ENCODE measurements at places on chromosomes 2 and 18.

DNA sequence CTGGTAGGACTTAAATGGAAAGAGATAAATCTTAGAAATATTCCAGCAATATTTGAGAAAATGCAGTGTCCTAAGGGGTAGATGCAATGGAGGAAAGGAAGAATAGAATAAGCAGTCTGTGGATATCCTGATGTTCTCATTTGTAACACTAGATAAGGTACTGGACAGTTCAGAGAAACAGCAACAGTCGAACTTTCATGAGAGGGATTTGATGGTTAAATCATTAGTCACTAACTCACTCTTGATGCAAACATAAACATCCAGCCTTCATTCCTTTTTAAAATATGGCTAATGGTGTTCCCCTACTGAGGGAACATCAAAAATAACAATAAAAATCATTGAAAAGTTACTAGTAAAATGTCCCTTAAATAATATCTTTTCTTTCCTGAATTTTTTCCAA lies 211.4 kb upstream of the SLC39A10 start:
- DNase-seq = no peak

- DNase-seq = no peak
Observed at GRCh38 chr2:162241571-162241970, 1.7 kb downstream of the FAP start.

- DNase-seq = no peak
Observed at GRCh38 chr2:241980193-241980592, 110.7 kb downstream of the RTP5 start.

- no peak for DNase-seq
Observed at GRCh38 chr2:241092677-241093076, 9.4 kb downstream of the MTERF4 start.

DNA sequence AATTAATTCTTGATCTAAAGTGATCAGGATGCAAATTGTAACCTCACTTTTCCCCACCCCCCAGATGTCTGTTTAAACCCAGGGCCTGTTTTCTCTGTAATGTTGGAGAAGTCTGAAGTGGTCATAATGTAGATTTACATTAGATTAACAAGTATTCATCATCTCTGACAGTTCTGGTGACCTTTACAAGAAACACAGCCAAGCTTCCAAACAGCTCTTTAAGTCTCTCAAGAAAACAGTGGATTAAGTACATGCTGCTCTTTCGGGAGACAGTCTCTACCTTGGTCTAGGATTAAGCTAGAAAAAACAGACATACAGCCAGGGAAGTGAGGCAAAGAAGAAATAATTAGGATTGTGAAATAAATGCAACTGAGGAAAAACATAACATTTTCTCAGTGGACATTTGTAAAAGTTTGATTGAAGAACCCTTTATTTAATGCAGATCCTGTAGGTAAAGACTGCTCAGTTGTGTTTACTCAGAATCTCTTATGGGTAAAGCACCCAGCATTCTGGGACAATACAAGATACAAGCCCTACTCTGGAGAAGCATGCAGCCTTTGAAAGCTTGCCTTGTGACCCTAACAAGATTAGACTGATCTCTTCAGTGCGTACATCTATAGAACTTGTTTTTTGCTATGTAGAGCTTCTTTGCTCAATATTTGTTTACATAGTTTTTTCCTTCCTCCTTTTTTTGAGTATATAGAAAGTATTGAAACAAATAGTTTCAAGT lies 203.9 kb downstream of the PHLPP1 start:
- DNase-seq = no peak

GRCh38 chr2:235330775-235331451 lies 162.9 kb upstream of the AGAP1 start:
- DNase-seq = no peak

DNA sequence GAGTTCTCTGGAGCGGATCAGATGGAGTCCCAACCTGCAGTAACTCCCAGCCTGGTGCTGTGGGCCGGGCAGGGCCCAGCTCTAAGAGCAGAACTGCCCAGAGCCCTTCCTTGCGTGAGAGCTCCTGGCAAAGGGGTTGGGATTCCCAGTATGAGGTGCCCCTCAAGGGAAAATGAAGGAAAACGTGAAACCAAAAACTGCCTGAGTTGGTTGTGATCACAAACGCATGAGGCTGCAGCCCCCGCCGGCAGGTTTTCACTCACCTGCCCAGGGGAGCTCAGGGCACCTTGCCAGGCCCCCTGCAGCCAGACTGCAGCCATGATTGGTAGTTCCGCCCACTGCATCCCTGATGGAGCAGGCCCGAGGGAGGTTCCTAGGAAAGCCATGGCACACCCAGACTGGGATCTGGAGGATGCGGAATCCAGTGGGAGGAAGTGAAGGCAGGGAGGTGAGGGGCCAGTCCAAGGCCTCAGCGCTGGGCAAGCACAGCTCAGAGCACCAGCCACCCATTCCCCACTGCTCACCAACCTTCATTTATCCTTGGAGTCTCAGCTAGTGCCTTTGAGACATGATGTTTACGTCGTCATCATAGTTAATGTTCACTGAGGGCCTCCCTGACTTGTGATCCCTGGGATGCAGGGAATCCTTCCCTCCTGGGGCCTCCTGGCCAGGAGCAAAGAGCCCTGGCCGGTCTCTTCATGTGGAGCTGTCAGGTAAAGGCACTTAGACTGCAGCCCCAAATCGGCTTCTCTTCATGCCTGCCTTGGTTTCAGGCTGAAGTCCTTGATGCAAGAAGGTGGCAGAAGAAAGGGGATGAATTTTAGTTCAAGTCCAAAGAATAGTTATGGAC lies 103.2 kb downstream of the INHBB start:
- no peak for DNase-seq

- DNase-seq = no peak
Observed at GRCh38 chr2:231429152-231429551, 33.6 kb downstream of the B3GNT7 start.

DNA sequence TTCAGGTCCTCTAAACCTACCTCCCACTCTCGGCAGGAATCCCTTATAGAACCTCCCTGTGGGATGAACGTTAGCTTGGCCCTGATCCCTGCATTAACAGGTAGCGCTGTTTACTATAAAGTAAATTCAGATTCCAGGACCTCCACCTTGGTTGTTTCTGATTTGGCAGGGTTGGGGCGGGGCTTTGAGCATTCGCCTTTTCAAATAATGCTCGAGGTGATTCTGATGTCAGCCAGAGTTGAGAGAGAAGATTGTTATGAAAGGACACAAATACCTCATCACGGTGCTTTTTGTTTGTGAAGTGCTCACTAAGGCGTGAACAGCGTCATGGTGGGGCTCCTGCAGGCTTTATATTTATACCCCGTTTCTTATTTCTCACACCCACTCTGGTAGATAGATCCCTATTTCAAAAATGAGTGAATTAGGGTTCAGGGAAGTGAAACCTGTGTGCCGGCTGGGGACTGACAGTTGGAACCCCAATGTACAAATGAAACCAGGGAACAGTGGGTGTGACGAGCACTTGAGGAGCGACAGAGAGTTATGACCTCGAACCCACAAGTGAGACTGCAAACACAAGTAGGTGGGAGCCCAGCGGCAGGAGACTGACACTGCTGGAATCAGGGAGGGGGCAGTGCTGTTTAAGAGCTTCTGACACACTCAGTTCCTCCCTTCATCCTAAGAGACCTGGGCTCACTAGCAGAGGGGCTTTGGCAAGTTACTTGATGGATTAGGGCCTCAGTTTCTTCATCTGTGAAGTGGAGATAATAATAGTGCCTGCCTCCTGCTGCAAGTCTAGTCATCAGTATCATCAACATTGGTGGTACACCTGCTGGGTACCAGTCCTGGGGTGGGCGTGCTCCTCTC lies 14.2 kb upstream of the CXCR4 start:
- DNase-seq = peak; percentile 68

GRCh38 chr2:133974353-133974752 lies 279.5 kb upstream of the MGAT5 start:
- no peak for DNase-seq

DNA sequence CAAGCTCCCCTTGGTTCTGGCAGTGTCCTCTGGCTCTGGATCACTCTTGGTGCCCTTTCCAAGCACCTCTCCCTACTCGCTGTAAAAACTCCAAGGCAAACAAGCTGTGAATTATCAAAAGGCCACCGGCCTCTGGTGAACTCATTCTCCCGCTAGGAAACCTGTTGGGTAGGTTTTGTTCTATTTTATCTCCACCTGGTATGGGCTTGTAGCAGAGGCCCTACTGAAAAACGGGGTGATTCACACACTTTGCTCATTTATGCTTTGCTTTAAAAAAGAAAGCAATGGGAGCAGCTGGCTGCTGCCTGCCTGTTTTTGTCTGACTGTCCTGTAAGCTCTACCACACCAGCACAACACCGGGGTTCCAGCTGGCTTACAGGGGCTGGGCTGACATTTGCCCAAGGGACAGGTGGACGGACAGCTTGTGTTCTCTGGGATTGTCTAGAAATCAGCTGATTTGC lies 56.8 kb downstream of the SH3BP4 start:
- DNase-seq = no peak

DNA sequence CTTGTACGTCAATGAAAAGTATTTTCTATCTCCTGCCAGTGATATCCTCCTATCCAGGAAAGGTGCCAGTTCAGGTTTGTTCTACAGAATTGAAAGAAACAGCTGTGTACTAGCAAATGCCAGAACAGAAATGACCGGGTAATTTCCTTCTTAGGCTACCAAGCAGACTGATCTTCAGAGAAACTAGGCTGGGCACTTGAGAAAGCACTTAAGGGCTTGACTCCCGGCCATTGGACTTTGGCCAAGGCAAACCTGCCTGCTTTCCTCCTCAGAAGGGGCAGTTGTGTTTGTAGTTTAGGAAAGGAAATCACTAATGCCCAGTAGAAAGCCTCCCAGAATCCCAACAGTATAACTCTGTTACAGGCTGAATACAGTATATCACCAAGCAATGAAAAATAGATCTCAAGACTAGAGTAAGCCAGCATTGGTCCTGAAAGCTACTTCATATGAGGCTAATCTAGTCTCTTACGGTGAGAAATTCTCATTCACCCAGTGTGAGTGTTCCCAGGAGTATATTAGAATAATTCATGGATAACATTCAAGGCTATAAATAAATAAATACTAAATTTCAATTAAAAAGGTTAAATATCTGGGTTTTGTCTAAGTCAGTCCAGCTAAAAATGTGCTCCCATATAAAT lies 43.0 kb upstream of the COL5A2 start:
- no peak for DNase-seq

DNA sequence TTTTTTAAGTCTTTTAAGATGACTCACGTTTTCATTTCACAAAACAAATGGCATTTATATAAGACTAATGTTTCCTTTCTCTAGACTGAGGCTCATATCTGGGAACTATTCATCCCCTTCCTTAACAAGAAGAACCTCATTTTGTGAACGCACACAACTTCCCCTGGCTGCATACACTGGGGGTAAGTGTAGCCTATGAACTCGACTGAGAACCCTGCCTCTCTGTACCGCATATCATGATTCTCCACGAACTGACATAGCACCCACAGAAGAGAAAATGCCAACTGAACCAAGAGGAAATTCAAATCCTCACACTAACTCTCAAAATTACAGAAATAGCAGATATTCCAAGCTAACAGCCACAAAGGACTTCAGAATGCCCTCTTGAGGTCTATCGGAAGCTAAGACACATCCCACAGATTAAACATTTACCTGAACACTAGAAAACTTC lies 236.7 kb downstream of the TCF4 start:
- DNase-seq = no peak

DNA sequence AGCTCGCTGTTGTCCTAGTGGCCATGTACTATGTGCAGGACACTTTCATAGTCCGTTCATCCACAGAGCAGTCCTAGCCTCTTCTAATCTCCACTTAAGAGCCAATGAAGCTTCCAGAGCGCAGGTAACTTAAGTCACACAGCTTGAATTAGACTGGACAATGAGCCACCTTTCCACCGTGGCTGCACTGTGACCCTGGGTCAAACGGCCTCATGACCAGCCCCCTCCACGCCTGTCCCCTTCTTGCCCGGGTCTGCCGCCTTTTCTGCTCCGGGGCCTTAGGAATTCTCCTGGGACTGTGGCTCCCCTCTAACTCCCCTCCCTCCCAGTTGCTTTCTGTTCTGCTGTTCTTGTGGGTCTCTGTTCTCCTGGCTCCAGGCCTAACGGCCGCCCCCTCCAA lies 8.4 kb upstream of the PRKCE start:
- no peak for DNase-seq

DNA sequence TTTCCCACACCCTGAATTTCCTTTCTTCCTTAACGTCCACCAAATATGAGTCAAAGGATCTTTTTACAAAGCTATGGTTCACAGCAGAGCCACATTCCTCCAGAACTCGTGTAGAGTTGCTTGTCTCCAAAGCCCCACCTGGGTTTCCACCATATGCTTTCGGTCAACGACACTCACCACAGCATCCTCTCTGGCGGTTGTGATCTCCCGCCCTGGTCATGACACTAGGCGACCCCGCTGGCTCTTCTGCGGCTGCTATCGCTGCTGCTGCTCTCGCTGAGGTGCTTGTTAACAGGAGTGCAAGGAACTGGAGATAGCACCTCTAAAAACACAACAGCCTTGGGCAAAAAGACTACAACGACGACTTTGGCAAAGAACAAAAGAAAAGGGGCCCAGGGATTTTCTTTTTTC lies 340 bp downstream of the SLC40A1 start:
- DNase-seq = peak; percentile 25

DNA sequence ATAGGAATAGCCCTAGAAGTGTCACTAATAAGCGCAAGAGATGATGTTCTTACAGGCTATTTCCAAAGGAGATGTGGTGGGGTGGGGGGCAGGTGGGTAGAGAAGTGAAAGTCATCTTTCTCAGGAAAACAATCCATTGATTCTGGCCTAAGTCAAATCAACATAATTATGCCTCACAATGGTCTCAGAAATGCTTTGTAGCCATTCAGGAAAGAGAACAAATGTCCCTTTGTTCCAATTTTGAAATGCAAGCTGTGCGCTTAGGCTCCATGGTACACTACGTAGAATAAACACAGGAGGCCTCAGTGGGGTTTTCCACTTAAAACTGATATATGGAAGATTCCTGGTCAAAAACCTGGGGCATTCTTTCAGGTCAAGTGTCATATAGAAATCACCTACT lies 529.9 kb upstream of the KLHL29 start:
- no peak for DNase-seq

GRCh38 chr18:49189772-49190171 lies 239.0 kb upstream of the SMAD7 start:
- no peak for DNase-seq

GRCh38 chr2:455015-455705 lies 167.3 kb upstream of the ALKAL2 start:
- DNase-seq = no peak

GRCh38 chr2:173311844-173312606 lies 42.6 kb upstream of the CDCA7 start:
- no peak for DNase-seq

GRCh38 chr2:124538549-124538948 lies 513.5 kb downstream of the CNTNAP5 start:
- no peak for DNase-seq

GRCh38 chr2:52960881-52961280 lies 806.7 kb upstream of the CHAC2 start:
- no peak for DNase-seq

- DNase-seq = no peak
Observed at GRCh38 chr2:79294994-79295393, 135.4 kb upstream of the REG3A start.

- DNase-seq = no peak
Observed at GRCh38 chr2:101792208-101792607, 94.7 kb downstream of the MAP4K4 start.

DNA sequence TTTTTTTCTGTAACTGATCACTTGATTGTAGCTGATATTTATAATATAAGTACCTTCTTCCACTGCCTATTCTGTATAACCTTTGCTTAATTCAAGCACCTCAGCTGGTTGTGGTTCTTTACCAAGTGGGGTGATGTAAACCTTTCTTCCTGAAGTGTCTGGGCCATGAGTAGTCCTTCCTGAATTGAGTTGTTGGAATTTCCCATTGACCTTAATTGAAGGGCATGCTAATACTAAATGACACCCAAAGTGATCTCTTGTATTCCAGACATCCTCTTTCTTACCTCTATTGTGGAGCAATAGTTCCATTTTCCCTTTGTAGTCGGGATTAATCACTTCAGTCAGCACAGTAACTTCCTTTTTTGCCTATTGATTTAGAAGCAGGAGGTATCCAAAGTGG lies 1496.8 kb upstream of the CELF4 start:
- no peak for DNase-seq

Data from stimulated activated CD4-positive, alpha-beta T cell treated with anti-CD3 and anti-CD28 coated beads, Interleukin-1b, Interleukin-23, amount 100 ng/mL, for 48 hours (primary cell).